Activated CD8-positive, alpha-beta memory T cell treated with anti-CD3 and anti-CD28 coated beads for 4 hours (primary cell): ENCODE measurements at places on chromosomes 4 and X.

DNA sequence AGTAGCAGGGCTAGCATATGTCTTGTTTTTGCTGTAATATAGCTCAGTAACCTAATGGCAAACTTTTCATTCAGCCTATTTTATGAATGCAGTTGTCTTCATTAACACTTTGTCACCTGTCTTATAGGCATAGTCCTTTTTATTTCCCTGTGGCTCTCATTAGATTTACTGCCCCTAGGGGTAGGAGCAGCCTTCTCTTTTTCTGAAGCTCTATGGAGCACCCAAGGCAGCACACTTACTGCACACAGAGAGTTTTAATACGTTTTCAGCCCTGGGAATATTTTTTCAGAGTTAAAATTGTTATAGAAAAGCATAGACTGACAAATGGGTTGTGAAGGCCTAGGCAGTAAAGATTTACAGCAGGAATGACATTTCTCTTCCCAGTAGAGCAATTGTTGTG lies 406.8 kb downstream of the TMA16 start:
- no peak for DNase-seq

DNA sequence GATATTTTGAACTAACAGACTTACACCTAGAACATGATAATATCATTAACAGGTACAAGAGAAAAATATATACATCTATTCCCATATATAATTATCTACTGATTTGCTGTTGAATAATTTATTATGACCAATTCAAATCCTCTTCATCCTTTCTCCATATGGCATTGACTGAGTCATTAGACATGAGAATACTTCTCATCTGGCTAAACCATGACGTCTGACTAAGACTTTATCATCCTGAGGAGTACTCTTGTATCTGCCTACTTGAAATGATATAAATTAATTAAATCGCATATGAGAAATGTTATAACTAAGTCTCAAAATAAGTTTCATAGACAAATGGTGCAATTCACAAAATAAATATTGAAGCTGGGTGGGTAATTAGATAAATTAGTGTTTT lies 67.4 kb downstream of the EMCN start:
- DNase-seq = no peak

GRCh38 chr4:171582961-171583581 lies 230.1 kb upstream of the GALNTL6 start:
- no peak for DNase-seq

DNA sequence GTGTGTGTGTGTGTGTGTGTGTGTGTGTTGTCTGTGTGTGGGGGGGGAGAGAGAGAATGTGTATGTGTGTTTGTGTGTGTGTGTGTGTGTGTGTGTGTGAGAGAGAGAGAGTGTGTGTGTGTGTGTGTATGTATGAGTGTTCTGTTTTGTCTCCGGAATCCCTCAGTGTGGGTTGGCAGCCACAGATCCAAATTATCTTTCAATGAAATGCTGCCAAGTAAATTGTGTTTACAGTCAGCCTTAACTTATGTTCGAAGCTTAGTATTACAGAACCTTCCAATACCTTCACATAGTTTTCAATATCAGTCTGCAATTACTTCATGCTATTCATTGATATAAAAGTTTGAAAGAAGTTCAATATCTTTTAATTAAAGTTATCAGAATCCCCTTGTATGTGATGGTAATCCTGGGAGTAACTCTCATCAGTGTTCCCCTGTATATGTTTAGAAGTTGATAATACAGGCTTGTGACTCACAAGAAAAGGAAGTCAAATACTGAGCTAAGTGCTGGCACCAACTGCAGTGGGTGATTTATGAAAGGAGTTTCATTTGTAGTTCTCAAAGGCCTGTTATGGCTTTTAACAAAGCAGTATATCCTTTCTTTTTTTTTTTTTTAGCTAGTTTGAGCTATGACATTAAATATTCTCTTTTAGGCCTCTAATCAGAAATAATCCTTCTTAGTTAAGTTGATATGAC lies 51.6 kb upstream of the HTR2C start:
- DNase-seq = no peak
